Activated T-cell treated with anti-CD3 and anti-CD28 coated beads, Interleukin-2, amount 50 U/mL, for 48 hours (primary cell): ENCODE measurements at places on chromosomes 16 and 17.

GRCh38 chr17:40371261-40371929 is 6.9 kb upstream of the GJD3 start:
- no peak for DNase-seq

- DNase-seq = no peak
These were observed 4.1 kb downstream of the AOC3 start for GRCh38 chr17:42855048-42855596.

DNA sequence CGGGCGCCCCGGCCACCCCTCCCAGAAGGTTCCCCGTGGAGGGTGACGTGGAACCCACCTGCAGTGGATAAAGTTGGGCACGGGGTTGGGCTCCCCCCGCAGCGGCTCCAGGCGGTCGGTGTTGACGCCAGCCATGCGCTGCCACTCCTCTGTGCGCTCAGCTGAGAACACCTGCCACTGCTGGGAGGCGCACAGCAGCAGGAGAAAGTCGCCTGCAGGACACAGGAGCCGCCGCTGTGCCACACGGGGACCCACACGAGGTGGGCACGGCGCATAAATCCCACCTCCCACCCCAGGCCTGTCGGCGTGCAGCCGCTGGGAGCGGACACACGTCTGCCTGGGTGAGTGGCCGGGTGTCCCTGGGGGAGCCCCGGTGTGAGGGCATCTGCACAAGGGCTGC is 20.7 kb downstream of the CTU2 start:
- DNase-seq = no peak

DNA sequence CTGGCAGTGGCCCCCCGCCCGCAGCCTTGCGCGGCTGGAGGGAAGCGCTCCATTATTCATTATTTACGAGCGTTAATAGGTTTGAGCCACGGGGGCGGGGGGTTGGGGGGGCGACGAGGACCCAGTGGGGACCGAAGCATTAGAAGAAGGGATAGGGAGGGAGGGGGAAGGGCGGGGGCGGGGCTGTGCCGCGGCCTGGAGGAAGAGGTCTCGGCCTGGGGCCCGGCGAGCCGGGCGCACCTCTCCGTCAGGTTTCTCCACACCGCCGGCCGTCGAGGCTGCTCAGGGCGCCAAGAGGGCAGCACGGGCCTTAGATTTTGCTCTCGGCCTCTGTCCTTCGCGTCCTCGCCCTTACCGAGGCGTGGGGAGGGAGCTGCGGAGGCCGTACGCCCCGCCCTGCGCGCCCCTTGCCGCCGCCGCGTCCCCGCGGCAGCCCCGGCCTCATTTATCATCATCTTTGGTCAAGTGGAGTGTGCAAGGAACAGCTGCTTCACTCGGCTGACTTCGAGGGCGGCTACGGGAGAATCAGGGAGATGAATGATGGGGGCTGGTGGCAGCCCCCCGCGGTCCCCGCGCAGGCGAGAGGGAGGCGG is 54.2 kb downstream of the SREBF1 start:
- DNase-seq = peak; percentile 49

DNA sequence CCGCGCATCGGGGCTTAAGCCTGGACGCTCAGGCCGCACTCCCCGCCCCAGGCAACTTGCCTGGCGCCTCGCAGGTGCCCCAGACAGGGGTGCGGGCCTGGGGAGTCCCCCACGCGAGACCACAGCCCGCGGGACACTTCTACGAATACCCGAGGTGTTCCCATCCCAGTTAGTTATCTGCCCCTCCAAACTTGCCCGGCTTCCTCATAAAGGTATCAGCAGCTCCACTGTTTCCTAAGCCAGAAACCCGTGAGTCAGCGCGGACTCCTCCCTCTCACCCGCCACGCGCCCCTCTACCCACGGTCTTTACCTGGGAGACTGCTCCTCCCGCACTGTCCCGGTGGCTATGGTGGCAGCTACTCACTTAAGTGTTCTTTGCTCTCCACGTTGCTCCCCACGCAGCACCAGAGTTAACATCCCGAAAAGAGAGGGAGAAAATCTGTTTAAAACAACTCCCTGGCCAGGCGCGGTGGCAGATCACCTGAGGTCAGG is 1.0 kb upstream of the CREBBP start:
- no peak for DNase-seq
